ENCODE measurements at places on chromosomes 1 and 21. TPM values are rescaled to one million over a fixed set of nuclear protein-coding genes. Genes with fewer than 3 reads are reported as not detected.

Gene CLDN14
- total RNA-seq: not detected

Gene CELA2B
- not detected for total RNA-seq

Gene CRYBG2
- total RNA-seq: 2.2 TPM

Gene CD2
- total RNA-seq: not detected

Gene SERPINC1
- not detected for total RNA-seq

Gene TMPRSS3
- 0.71 TPM for total RNA-seq

Gene NBPF11
- 8.9 TPM for total RNA-seq

Gene ETS2
- 16.2 TPM for total RNA-seq

Gene TRIM58
- total RNA-seq: 5.2 TPM

Gene PCSK9
- total RNA-seq: 2.1 TPM

Gene CA14
- total RNA-seq: 1.5 TPM

Gene CFAP141
- not detected for total RNA-seq

Gene ATP1A4
- total RNA-seq: not detected

Gene ERICH3
- total RNA-seq: 1.9 TPM

Gene RAB7B
- total RNA-seq: not detected

Gene RGS4
- total RNA-seq: 31.6 TPM

Gene CRNN
- not detected for total RNA-seq

Gene COL8A2
- not detected for total RNA-seq

Gene SDE2
- 19.6 TPM for total RNA-seq

Gene ATP6V1G3
- not detected for total RNA-seq

Gene FAM163A
- not detected for total RNA-seq

Gene TNNT2
- total RNA-seq: not detected

Gene TINAGL1
- not detected for total RNA-seq

Gene NECTIN4
- total RNA-seq: 0.39 TPM

Gene VHLL
- not detected for total RNA-seq

Gene CELA2A
- total RNA-seq: not detected

Gene PAX7
- total RNA-seq: 0.07 TPM

Gene ZCCHC17
- total RNA-seq: 64.5 TPM

Gene RPL22
- 275 TPM for total RNA-seq

Gene HSD3B1
- total RNA-seq: not detected

Gene PROK1
- total RNA-seq: not detected

Gene IL23R
- total RNA-seq: not detected

Gene CHRM3
- 1.3 TPM for total RNA-seq

Gene KRTAP7-1
- total RNA-seq: not detected

Gene MXRA8
- total RNA-seq: 7.7 TPM

Gene WNT9A
- total RNA-seq: 13.8 TPM

Gene BMP8A
- total RNA-seq: 0.37 TPM

Gene S100A2
- total RNA-seq: 1.1 TPM

Gene BACH1
- total RNA-seq: 78.8 TPM

Gene KCNJ9
- total RNA-seq: 2.0 TPM

Gene TTC22
- total RNA-seq: not detected

Gene GREM2
- total RNA-seq: 3.7 TPM

Gene C1orf116
- total RNA-seq: not detected

Gene OR2L5
- total RNA-seq: 0.22 TPM

Gene SYCP1
- not detected for total RNA-seq

Measured in glutamatergic neuron (in vitro differentiated cells).